ENCODE measurements at places on chromosomes 1 and 21.

DNA sequence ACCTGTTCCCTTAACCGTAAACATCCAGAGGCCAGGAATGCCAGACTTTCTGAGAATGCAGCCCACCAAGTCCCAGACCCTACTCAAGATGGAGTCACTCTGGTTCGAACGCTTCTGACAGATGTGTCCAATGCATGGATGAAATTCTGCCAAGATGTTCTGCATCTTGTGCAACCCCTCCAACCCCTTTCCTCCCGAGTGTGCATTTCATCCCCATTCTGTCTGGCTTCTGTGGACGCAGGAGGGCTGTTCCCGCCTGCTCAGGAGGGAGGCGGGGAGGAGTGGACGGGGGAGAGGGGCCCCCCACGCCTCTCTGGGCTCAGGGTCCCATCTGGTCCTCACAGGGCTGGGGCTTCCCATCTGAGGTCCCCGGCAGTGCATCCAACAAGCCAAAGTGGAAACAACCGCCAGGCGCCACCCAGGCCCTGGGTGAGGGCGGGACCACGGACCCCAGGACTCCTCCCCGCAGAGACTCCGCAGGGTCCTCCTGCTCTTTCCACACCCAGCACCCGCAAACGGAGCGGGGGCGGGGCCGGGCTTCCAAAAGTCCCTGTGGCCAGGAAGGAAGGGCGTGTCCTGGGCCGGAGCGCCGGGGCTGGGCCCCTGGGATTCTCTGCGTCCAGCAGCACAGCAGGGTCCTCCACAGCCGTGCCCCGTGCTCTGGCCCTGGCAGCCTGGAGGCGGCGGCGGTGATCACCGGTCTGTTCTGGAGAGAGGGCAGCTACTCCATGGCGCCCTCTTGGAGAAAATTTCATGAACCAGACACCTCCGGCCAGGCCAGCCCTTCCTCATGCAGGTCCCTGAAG lies 27.8 kb upstream of the SUMO3 start:
- no peak for DNase-seq

- no peak for DNase-seq
Observed at GRCh38 chr1:55955016-55955621, 624.2 kb downstream of the PLPP3 start.

GRCh38 chr1:199956005-199956404 lies 71.5 kb upstream of the NR5A2 start:
- no peak for DNase-seq

- no peak for DNase-seq
Observed at GRCh38 chr1:172356620-172357019, 63.9 kb upstream of the C1orf105 start.

DNA sequence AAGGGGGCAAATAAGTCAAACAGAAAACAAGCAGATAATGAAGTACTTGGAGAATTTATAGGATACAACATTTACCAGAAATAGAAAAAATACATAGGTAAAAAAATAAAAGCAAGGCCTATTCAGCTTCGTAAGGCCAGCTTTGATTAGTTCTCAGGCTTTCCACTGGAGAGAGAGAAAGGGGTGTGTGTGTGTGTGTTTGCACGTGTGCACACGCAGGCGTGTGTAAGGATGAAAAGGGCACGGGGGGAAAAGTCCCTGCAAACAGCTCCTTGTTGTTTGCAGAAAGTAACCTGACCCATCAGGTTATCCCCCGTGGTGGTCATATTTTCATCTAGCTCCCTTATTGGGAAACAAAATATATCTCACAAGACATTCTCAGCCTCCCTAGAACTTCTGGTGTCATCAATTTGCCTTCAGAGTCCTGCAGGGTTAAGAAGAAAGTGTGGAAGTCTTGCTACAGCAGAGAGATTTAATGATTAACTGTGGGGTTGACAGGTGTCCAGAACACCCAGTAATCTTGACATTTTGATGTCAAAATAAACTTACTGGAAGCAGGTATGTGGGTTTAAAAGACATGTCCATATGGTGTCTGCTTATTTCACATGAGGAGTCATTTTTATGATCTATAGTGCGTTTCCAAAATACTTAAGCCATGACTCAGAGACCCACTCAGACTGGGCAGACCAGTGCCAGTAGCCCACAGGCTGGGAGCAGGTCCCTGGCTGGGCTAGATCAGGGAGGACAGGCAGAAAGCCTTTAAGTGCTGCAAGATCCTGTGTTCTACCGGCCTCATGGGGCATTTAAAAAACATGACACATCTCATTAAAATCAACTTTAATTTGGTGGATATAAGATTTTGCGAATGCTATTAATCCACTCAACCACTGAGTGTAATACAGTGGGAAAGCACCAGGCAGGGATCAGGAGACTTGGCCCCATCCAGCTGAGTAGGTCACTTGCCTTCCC lies 487.6 kb upstream of the CAMK1G start:
- no peak for DNase-seq

DNA sequence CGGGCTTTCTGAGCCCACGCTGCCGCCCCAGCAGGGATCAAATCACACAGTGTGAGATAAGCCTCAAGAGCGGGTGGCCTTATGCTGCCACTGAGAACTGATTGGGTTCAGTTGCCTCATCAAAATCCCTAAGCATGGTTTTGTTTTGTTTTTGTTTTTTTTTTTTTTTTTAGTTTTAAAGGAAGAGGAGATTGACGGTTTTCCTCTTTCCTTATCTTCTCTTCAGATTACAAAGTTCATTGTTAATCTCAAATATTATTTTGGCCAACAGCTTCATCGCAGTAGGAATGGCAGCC lies 651 bp downstream of the COA6 start:
- DNase-seq, result no peak

DNA sequence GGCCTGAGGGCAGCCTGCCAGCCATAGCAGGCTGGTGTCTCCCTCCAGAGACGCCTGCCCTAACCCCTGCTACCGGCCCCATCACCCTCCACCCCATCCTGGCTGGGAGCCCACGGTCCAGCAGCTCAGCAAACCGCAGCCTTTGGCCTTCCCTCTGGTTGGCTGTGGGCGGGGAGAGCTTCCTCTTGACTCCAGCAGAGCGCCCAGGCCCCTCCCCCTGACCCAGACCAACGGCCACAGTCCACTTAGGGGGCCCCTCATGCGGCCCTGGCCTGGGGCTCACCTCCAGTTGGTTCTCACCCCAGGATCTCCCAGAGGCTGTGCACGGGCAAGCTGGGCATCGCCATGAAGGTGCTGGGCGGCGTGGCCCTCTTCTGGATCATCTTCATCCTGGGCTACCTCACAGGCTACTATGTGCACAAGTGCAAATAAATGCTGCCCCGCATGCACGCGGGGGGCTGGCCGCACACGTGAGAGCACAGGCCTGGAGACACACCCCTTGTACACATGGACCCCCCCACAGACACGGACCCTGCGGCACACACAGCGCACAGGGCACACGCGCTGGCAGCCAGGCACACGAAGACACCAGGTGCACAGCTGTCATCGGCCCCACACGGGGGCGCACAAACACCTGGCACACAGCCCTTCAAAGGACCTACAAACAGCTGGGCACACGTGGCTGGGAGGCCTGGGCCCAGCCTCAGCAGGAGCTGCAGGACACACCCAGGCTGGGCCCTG lies 3.1 kb downstream of the SMIM1 start:
- no peak for DNase-seq

DNA sequence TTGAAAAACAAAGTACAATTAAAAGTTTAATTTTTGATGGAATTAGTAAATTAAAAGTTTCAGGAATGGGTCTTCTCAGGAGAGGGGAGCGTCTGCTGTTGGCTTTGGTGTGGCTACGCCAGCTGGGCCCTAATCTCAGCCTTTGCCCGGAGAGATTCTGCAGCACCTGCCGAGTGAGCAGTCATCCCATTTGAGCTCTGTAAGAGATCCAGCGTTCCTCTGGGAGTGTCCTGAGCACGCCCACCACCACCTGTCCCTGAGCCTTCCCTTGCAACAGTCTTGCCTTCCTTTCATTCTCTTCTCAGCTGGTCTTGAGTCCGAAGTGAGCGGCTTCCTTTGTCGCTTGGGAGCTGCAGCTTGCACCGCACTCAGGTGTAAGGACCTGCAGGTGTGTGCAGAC lies 263.1 kb downstream of the CAMTA1 start:
- no peak for DNase-seq

GRCh38 chr1:9062846-9063245 lies 6.6 kb downstream of the SLC2A5 start:
- DNase-seq, result no peak

- DNase-seq, result no peak
Observed at GRCh38 chr1:30984165-30984889, 75.8 kb upstream of the SDC3 start.

DNA sequence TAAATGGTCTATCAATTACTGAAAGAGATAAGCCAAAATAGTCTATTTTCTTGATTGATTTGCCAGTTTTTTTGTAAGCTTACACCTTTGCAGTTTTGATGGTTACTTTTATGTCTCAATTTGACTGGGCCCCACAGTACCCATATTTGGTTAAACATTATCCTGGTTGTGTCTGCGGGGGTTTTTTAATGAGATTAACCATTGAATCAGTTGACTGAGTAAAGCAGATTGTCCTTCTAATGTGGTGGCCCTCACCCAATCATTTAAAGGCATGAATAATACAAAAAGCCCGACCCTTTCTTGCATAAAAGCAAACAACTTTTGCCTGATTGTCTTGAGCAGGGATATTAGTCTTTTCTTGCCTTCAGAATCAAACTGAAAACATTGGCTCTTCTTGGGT lies 650.0 kb upstream of the RGS18 start:
- DNase-seq, result no peak

- no peak for DNase-seq
Observed at GRCh38 chr1:161503394-161503748, 1.9 kb upstream of the FCGR2A start.

- no peak for DNase-seq
Observed at GRCh38 chr1:24418898-24419628, 3.5 kb downstream of the NIPAL3 start.

- no peak for DNase-seq
Observed at GRCh38 chr1:80050523-80050922, 1044.0 kb upstream of the ADGRL4 start.

DNA sequence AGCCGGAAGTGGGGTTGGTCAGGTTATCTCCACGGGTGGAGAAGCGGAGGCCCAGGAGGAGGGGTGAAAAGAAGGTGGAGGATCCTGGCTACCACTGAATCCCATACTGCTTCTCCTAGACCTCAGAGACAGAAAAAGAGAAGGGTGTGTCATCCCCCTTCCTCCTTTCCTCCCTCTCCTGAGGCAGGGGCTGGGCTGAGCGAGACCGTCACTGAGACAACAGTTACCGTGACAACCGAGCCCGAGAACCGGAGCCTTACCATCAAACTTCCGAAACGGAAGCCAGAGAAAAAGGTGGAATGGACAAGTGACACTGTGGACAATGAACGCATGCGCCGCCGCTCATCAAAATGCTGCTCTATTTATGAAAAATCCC lies 42.1 kb upstream of the NBPF3 start:
- DNase-seq, result no peak

DNA sequence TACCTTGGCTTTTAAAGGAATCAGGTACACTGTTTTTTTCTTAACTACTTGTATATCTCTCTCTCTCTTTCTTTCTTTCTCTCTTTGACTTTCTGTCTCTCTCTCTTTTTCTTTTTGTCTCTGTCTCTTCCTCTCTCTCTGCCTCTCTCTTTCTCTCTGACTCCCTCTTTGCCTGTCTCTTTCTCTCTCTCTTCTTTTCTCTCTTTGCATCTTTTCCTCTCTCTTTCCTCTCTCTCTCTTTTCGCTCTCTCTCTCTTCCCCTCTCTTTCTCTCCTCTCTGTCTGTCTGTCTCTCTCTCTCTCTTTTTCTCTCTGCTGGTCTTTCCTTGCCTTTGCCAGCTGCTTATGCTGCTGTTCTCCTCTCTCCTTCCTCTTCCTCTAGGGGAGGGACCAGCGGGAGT lies 143.2 kb downstream of the TRIM33 start:
- DNase-seq, result no peak

- no peak for DNase-seq
Observed at GRCh38 chr1:219931033-219931432, 2.7 kb upstream of the SLC30A10 start.

- peak; percentile 52 for DNase-seq
Observed at GRCh38 chr1:64933296-64934070, 32.9 kb downstream of the JAK1 start.

- DNase-seq, result no peak
Observed at GRCh38 chr21:34530261-34530660, 18.3 kb upstream of the KCNE1 start.

GRCh38 chr1:150999926-151000325 lies 6.8 kb downstream of the MINDY1 start:
- DNase-seq, result no peak

DNA sequence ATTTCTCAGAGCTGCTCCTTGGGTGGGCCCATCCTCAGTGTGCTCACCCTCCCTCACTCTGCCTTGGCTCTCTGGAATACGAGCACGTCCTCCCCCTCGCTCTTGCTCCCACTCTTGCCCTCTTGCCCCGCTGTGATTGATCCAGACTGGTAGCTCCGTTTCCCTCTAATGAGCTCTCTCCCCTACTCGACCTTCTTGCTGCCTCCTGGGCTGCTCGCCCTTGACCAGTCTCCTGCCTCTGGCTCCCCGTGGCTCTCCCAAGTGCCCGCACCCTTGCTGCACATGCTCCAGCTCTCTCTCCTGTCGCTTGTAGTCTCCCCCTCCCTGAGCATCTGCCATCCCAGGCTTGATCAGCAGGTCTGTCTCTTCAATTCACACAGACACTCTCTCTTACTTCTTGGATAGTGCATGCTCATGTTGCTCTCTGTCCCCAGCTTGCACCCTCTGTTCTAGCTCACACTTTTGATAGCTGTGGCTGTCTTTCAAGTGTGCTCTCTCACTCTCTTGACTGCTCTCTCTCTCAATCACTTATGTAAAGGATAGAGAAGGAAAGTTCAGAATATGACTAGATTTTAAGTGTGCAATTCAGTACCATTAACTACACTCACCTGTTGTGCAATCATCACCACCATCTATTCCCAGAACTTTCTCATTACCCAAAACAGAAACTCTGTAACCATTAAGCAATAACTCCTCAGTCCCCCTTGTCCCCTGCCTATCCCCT lies 51.1 kb downstream of the PHC2 start:
- no peak for DNase-seq

DNA sequence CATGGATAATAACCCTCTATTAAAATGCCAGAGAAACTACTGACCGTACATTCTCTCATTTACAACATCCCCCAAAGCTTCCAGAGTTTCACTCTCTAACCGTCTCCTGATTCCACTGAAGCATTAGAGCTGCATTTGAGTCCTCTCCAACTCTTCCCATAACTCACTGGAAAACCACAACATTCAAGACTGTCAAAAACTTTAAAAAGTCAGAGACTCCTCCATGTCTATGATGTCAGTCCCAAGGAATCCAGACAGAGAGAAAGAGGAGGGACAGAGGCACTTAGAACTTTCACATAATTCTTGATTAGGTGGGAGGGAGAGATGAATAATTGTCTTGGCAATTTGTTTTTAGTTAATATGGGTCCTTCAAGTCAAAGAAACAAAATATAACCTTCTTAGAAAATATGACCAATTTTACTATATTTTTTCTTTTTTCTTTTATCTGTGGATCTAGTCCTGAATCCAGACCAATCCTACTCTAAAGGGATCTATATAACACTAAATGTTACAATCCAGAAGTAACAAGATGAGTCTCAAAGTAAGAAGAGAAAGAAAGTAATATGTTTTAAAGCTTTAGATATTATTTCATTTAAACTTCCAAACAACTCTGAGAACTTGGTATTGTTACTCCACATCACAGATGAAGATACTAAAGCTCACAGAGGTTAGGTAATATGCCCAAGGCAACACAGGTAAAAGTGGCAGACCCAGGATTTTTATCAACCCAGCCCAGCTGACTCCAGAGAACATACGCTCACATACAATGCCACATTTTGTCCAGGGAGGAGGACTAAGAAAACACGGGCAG lies 23.8 kb downstream of the OTUD7B start:
- no peak for DNase-seq

GRCh38 chr1:212589446-212589845 lies 19.1 kb upstream of the ATF3 start:
- DNase-seq, result no peak

- no peak for DNase-seq
Observed at GRCh38 chr1:61058483-61059245, 23.7 kb upstream of the NFIA start.
